ENCODE measurements at places on chromosomes 12 and 14. TPM values are rescaled to one million over a fixed set of nuclear protein-coding genes. Genes with fewer than 3 reads are reported as not detected.

HELB gene
- total RNA-seq = 13.1 TPM

ADGRD1 gene
- total RNA-seq = 16.8 TPM

SHMT2 gene
- 77.4 TPM for total RNA-seq

SERPINA9 gene
- total RNA-seq = not detected

ERBB3 gene
- 123 TPM for total RNA-seq

KRT74 gene
- total RNA-seq = not detected

ESRRB gene
- total RNA-seq = 8.7 TPM

ANKRD52 gene
- 25.7 TPM for total RNA-seq

SLC17A8 gene
- 0.23 TPM for total RNA-seq

ANO2 gene
- total RNA-seq = 4.9 TPM

TRIM9 gene
- total RNA-seq = 1.6 TPM

PDZRN4 gene
- 3.4 TPM for total RNA-seq

C12orf50 gene
- not detected for total RNA-seq

TBX3 gene
- 87.9 TPM for total RNA-seq

ACSM4 gene
- total RNA-seq = not detected

CPNE6 gene
- total RNA-seq = not detected

ATP2A2 gene
- total RNA-seq = 174 TPM

HRK gene
- total RNA-seq = 0.29 TPM

PAPLN gene
- total RNA-seq = 41.3 TPM

GDF3 gene
- total RNA-seq = 0.64 TPM

NGDN gene
- 38.9 TPM for total RNA-seq

KRT6C gene
- total RNA-seq = not detected

TBK1 gene
- total RNA-seq = 24.2 TPM

RAD51AP1 gene
- 8.7 TPM for total RNA-seq

MEG3 gene
- 466 TPM for total RNA-seq

KRT83 gene
- not detected for total RNA-seq

CYP27B1 gene
- 1.1 TPM for total RNA-seq

C12orf54 gene
- total RNA-seq = not detected

SINHCAF gene
- 76.7 TPM for total RNA-seq

RPL10L gene
- not detected for total RNA-seq

CRIP2 gene
- total RNA-seq = 147 TPM

KRT3 gene
- total RNA-seq = not detected

PPP2R5C gene
- total RNA-seq = 76.9 TPM

KIF21A gene
- total RNA-seq = 27.0 TPM

LRRC10 gene
- total RNA-seq = not detected

CFAP251 gene
- total RNA-seq = 11.2 TPM

HNRNPC gene
- 1,235 TPM for total RNA-seq

WDR20 gene
- total RNA-seq = 29.5 TPM

DIP2B gene
- 42.4 TPM for total RNA-seq

OTUB2 gene
- total RNA-seq = 3.7 TPM

DPPA3 gene
- not detected for total RNA-seq

RBP5 gene
- 17.7 TPM for total RNA-seq

CCDC91 gene
- total RNA-seq = 22.0 TPM

BCDIN3D gene
- total RNA-seq = 5.1 TPM

RPS29 gene
- total RNA-seq = 1,629 TPM

ASIC1 gene
- total RNA-seq = 3.9 TPM

RNASE3 gene
- 3.3 TPM for total RNA-seq

TAS2R31 gene
- total RNA-seq = 18.9 TPM

KLRB1 gene
- 1.8 TPM for total RNA-seq

SLC24A4 gene
- 0.70 TPM for total RNA-seq

ANKS1B gene
- total RNA-seq = 8.7 TPM

TCL1B gene
- 0.23 TPM for total RNA-seq

TMEM63C gene
- total RNA-seq = 0.35 TPM

MIP gene
- not detected for total RNA-seq
